Activated T-cell treated with anti-CD3 and anti-CD28 coated beads, Interleukin-2, amount 50 U/mL, for 72 hours (primary cell): ENCODE measurements at places on chromosomes 3 and 15. TPM values are rescaled to one million over a fixed set of nuclear protein-coding genes. Genes with fewer than 3 reads are reported as not detected.

The CTDSPL2 gene
- 58.7 TPM for total RNA-seq

The RPP25 gene
- total RNA-seq = 2.2 TPM

The BAHD1 gene
- total RNA-seq = 21.9 TPM

The TTC21A gene
- total RNA-seq = 2.2 TPM

The OR5K2 gene
- total RNA-seq = not detected

The ISLR gene
- total RNA-seq = 0.12 TPM

The SOX14 gene
- total RNA-seq = not detected

The FANCD2OS gene
- not detected for total RNA-seq

The ROBO2 gene
- total RNA-seq = not detected

The ADCY5 gene
- not detected for total RNA-seq

DNA sequence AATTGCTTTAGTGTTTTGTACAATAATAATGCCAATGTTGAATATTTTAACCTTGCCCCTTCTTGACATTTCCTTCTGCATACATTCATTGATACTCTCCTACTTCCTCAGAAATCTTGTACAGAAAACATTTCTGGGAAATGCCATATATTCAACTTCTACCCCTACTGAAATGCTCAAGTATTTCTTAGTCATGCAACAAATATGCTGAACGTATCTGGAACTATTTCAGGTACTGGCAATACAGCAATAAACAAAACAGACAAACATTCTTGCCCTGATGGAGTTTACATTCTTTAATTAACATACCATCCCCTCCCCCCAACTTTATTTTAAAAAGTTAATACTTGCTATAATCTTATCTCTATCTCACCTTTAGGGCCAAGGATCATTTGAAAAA is 147.2 kb downstream of the STAG1 start:
- H3K27ac ChIP-seq = no peak overlapping the region
- peaks cover 4% of the 10 kb centered on the region for H3K4me1 ChIP-seq
- peaks cover 11% of the 10 kb centered on the region for H3K36me3 ChIP-seq
- no peak for DNase-seq
- no peaks in the 10 kb centered on the region for H3K27me3 ChIP-seq
- H3K4me3 ChIP-seq = no peak overlapping the region

DNA sequence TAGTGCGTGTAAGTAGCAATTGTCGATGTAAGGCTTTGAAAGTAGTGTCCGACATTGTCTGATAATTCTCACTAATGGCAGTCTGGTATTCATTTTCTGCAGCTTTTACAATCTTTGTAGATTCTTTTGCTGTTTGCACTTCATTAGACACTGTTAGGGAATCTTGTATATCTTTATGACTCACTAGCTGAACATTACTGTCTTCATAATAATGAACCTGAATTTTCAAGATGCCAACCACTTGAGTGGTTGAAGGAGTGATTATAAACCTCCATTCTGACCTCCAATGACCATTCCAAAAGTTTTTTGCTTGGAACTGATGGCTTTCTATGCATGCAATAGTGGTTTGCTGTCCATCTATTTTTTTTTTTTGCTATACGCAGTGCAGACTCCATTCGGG is 76.4 kb upstream of the MFGE8 start:
- no peaks in the 10 kb centered on the region for H3K27me3 ChIP-seq
- DNase-seq = no peak
- no peak overlapping the region for H3K4me3 ChIP-seq
- no peaks in the 10 kb centered on the region for H3K4me1 ChIP-seq
- no peaks in the 10 kb centered on the region for H3K36me3 ChIP-seq

DNA sequence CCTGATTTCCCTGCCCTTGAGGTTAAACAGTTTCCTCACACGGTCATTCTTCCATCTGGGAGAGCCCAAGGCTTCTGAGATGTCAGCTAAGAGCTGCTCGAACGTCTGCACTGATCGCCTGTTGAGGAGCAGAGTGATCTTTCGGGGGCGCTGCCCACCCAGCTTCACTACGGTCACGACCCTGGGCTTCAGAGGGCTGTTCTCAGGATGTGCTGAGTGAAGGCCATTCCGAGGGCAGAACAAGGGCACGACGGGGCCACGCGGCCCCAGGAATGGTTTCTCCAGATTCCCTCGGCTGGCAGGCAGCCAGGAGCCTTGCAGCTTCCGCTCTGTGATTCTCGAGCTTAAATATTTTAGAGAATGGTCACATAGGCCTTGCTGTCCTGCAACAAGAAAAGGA is 25.7 kb downstream of the DCLK3 start:
- H3K4me1 ChIP-seq = no peaks in the 10 kb centered on the region
- peaks cover 12% of the 10 kb centered on the region for H3K27me3 ChIP-seq
- DNase-seq = no peak
- no peak overlapping the region for H3K4me3 ChIP-seq
- no peaks in the 10 kb centered on the region for H3K36me3 ChIP-seq

DNA sequence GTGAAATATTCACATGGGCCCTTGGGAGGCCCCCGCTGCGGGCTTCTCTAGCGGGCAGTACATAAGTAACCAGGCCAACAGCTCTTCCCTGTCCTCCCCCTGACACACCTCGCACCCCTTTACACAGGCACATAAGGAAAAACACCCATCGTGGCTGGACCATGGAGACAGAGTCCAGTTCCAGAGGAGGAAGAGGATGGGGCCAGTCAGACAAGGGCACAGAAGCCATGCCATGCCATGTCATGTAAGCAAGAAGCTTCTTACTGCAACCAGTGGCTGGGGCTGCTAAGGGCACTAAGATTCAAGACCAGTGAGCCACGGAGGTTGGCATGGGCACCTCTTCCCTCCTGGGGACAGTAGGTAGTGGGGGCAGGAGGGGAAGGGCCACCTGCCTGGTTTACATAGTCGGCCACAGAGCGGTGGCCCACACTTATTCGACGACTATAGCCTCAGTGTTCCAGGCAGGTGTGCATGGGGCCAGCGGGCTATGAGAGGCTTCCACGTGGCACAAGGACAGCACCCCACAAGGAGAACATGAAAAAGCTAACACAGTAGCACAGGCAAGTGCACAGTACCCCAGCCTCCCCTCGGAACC is 5.7 kb upstream of the CYP11A1 start:
- peaks cover 34% of the 10 kb centered on the region for H3K4me1 ChIP-seq
- no peak for DNase-seq
- no peak overlapping the region for H3K27ac ChIP-seq
- peaks cover 10% of the 10 kb centered on the region for H3K27me3 ChIP-seq
- peak overlapping the region; percentile 90 for H3K4me3 ChIP-seq
- H3K36me3 ChIP-seq = no peaks in the 10 kb centered on the region

DNA sequence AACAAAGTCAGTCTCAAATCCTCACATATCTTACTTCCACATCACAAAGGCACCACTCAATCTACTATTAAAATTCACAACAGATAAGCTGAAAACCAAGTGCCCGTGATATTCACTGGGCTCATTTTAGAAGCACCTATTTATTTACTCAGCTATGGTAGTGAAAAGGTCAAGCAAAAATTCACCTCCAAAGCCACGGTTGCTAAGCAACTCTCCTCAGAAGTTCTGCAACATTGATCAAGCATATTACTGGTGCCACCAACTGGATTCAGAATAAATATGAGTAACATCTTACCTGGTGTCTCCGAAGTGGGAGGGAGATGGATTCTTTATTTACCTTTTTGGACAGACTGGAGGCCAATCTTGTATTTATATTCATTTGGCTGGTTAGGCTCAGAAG is 714.8 kb downstream of the FHIT start:
- H3K36me3 ChIP-seq = no peaks in the 10 kb centered on the region
- no peaks in the 10 kb centered on the region for H3K4me1 ChIP-seq
- H3K27me3 ChIP-seq = no peaks in the 10 kb centered on the region
- DNase-seq = no peak

DNA sequence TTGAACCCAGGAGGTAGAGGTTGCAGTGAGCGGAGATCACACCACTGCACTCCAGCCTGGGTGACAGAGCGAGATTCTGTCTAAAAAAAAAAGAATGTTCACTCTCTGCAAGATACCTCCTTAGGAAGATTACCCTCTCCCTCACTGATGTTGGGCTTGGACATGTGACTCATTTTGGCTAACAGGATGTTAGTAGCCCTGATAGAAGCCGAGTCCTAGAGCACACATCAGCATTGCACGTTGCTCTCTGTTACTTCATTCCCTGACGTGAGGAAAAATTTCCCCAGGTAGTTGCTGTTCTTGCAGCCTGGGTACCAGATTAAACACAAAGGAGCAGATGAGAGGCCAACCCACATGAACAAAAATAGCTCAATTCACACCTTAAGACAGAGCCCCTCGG is 78.1 kb upstream of the PRICKLE2 start:
- no peaks in the 10 kb centered on the region for H3K27me3 ChIP-seq
- no peak overlapping the region for H3K27ac ChIP-seq
- DNase-seq = no peak
- no peak overlapping the region for H3K4me3 ChIP-seq
- no peaks in the 10 kb centered on the region for H3K4me1 ChIP-seq
- H3K36me3 ChIP-seq = no peaks in the 10 kb centered on the region

GRCh38 chr3:127139601-127140500 is 53.1 kb upstream of the PRR23E start:
- no peak for DNase-seq
- no peaks in the 10 kb centered on the region for H3K36me3 ChIP-seq
- H3K27me3 ChIP-seq = peaks cover 27% of the 10 kb centered on the region
- no peak overlapping the region for H3K4me3 ChIP-seq

DNA sequence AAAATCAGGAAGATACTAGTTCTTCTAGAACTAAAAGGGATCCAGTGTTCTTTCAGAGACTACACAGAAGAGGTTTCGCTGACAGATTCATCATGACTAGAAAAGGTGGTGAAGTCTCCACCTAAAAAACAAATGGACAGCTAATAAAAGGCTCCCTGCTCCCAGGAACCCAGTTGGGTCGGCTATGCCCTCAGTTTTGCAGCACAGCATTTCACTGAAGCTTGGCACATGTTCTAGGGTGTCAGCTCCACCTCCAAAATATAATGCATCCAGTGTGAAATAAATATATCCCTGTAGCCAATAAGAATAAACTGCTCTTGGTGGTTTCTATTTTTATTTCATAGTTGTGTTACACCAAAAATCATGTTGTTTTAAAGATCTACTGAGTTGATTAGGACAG is 55.0 kb downstream of the ZIC4 start:
- H3K27ac ChIP-seq = no peak overlapping the region
- no peak overlapping the region for H3K4me3 ChIP-seq
- H3K27me3 ChIP-seq = peaks cover 32% of the 10 kb centered on the region
- H3K4me1 ChIP-seq = no peaks in the 10 kb centered on the region
- no peak for DNase-seq

DNA sequence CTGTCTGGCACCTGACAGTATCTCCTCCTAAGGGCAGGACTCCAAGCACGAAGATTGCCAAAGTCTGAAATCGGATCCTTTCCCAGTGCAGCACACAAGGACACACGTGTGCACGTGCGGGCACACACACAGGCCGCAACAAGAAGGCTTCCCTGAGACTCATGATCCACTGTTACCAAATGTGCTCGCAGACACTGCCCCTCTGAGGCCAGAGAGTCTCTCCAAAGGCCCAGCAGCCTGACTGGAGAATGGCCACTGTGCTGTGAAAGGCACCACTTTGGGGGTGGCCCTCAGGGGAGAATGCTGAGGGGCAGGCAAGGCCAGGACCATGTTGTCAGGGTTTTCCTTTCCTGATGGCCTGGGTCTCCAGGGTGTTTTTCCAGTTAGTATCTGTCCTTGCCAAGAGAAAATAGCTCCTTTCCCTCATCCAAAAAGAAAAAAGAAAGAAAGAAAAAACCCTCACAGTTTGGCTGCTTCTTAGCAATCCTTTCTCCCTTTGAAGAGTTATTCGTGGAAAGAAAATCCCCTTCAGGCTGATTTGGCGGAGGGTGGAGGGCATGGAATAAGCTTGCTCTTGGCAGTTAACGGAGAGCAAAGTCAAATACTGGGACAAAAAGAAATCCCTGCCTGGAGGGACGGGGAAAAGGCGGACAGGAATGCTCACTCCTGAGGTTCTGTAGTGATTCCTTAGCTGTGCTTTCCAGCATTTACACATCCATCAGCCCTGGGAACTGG is 112.2 kb upstream of the ETV5 start:
- DNase-seq = no peak
- H3K27me3 ChIP-seq = peaks cover 50% of the 10 kb centered on the region
- H3K4me1 ChIP-seq = peaks cover 21% of the 10 kb centered on the region
- no peak overlapping the region for H3K27ac ChIP-seq
- H3K36me3 ChIP-seq = no peaks in the 10 kb centered on the region

DNA sequence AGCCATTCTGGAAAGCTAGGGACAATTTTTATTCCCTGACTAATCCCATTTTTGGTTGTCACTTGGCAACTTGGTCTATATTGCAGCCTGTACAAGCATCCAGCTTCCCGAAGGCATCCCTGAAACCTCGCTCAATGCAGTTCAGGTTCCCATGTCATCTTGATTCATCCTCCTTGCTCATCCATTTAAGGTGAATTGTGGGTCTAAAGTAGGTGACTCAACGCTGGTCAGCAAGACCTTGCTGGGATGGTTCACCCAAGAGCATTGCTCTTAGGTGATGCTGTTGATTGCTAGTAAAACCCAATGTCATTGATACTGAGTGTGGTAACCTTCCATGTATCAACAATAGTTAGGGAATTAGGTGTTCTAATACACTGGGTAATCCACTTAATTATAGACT is 13.1 kb upstream of the RAB8B start:
- H3K27ac ChIP-seq = no peak overlapping the region
- peak; percentile 12 for DNase-seq
- H3K4me1 ChIP-seq = peaks cover 28% of the 10 kb centered on the region
- H3K27me3 ChIP-seq = no peaks in the 10 kb centered on the region
- no peaks in the 10 kb centered on the region for H3K36me3 ChIP-seq

DNA sequence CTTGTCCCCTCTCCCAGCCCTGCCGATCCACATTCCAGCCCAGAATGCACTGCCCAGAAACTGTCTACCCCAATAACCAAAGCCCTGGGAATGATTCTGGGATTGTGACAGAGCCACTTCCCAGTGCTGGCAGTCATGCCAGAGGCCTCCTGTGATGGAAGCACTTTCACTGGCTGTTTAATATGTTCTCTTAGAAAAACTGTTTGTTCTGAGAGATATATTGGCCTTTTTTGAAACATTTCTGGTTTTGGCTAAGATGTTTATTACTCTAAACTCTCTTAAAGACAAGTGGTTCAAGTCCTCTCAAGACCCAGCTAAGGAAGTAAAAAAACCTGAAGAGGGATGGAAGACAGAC is 74.0 kb upstream of the HACD2 start:
- DNase-seq = no peak
- H3K4me3 ChIP-seq = no peak overlapping the region
- no peak overlapping the region for H3K27ac ChIP-seq
- no peaks in the 10 kb centered on the region for H3K4me1 ChIP-seq
- H3K36me3 ChIP-seq = no peaks in the 10 kb centered on the region
- peaks cover 6% of the 10 kb centered on the region for H3K27me3 ChIP-seq

GRCh38 chr15:80776420-80777045 is 2.6 kb upstream of the CEMIP start:
- H3K27me3 ChIP-seq = peaks cover 54% of the 10 kb centered on the region
- no peak overlapping the region for H3K4me3 ChIP-seq
- no peaks in the 10 kb centered on the region for H3K36me3 ChIP-seq
- peak; percentile 73 for DNase-seq
- H3K4me1 ChIP-seq = peaks cover 12% of the 10 kb centered on the region
- H3K27ac ChIP-seq = no peak overlapping the region

GRCh38 chr3:8555113-8555661 is 53.6 kb downstream of the LMCD1 start:
- no peak overlapping the region for H3K27ac ChIP-seq
- no peaks in the 10 kb centered on the region for H3K36me3 ChIP-seq
- no peaks in the 10 kb centered on the region for H3K4me1 ChIP-seq
- no peak overlapping the region for H3K4me3 ChIP-seq

- H3K27me3 ChIP-seq = no peaks in the 10 kb centered on the region
- DNase-seq = no peak
- H3K4me3 ChIP-seq = no peak overlapping the region
- H3K27ac ChIP-seq = no peak overlapping the region
- H3K36me3 ChIP-seq = no peaks in the 10 kb centered on the region
- H3K4me1 ChIP-seq = peaks cover 50% of the 10 kb centered on the region
These were observed 83.5 kb upstream of the BCL6 start for GRCh38 chr3:187828579-187829452.
